CD4-positive, alpha-beta T cell treated with Interleukin-4 for 1 hour (primary cell): ENCODE measurements at places on chromosomes 4 and X.
A peak's percentile ranks its signal among the peaks of the same experiment; 100 is the strongest.

- DNase-seq = no peak
Observed at GRCh38 chr4:57401586-57401985, 291.4 kb upstream of the IGFBP7 start.

DNA sequence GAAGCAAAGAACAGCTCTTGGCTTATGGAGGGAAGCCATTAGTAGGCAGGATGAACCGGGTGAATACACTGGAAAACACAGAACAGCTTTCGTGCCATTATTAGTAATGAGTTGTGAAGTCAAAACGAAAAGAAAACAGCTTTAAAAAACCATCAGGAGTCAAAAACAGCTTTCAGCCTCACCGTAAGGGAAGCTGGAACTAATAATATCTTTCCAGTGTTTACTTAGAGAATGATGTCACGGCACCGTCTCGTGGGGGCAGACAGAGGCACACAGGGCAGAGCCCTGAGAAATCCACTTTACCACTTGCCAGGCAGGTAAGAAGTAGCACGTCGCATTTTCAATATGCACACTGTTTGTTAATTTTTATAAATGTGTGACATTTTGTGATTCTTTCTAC is 37.9 kb upstream of the HMX1 start:
- no peak for DNase-seq

GRCh38 chr4:140706665-140707064 is 49.5 kb downstream of the TBC1D9 start:
- no peak for DNase-seq

- no peak for DNase-seq
Observed at GRCh38 chrX:23554304-23554703, 113.0 kb upstream of the PRDX4 start.

- no peak for DNase-seq
Observed at GRCh38 chrX:65610481-65610880, 57.0 kb upstream of the MSN start.

- DNase-seq = no peak
Observed at GRCh38 chrX:103405009-103405333, 28.6 kb downstream of the BEX3 start.

DNA sequence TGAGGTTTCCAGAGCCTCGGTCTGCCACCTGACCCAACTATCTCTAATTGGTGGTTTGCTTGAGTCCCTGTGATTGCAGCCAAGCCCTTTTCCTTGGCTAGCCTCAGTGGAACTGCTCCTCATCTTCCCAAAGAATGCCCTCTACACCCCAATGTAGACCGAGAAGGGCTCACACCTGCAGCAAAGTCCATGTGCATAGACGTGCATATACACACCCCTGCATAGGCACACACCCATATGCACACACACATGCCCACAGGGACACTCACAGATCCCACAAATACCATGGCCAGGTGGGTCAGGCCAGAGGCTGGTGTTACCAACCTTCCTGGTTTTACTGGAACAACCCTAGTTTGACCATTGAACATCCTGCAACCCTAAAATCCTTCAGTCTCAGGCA is 332 bp downstream of the AWAT2 start:
- no peak for DNase-seq

DNA sequence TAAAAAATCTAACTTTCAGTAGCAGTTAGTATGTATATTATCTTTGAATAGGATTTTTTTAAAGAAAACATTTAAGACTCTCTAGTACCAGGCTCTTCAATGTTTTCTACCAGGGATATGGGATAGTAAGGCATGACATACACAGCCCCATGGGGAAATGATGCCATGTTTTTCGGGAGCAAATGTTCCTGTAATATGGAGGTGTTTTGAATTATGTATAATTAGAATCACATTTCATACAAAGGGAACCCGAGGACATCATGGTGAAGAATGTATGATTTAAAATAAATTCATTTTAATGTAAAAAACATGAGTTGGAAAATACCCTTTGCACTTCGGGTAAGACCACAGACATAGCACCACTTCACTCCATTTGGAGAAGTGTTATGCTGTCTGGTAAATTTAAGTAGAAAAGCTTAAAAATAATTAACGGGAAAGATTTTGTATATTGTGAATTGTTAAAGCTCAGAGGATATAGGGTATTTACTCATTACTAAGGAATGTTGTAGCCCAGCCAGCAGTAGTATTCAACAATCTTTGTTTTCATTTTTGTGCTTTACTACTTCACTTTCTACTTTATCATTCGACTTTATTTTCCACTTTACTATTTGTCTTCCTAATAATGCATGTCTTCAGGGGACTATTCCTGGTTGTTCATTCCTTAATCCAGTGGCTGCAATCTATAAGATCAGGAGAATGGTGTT is 2050.7 kb downstream of the ARAP2 start:
- no peak for DNase-seq

DNA sequence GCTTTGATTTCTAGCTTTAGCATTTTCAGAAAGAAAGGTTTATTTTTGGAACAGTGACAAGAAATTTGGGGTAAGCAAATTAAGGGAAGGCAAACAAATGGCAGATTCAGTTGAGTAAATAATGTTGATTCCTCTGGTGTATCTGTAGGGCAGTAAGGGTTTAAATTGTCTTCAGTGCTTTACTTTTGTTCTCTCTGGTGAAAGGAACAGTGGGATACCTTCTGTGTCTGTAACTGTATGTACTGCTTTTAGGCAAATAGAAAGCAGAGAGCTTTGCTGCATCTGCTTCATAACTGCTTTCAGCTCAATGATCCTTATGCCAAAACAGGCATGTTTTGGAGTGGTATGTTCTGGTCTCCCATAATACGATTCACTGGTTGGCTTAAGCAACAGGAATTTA is 932.1 kb upstream of the SLIT2 start:
- DNase-seq = no peak

DNA sequence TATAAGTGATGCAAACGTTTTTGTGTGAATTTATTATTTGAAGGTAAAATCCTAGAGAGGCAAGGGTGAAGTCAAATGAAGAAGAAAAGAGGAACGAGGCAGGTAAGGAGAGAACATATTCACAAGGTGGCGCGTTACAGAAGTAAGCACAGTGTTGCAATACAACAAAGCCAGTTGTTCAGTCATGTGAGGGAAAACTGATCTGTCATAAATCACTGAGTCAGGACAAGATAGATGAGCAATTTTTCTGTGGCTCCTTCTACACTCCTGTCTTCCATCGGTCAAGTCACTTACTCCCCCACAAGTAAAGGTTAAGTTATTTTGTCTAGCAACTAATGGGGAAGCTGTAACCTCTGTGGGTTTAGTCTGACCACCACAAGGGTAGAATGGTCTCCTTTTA is 203.0 kb upstream of the GK2 start:
- DNase-seq = no peak

- DNase-seq = peak; percentile 11
Observed at GRCh38 chrX:27336466-27337091, 126.6 kb downstream of the PPP4R3C start.

- DNase-seq = peak; percentile 47
Observed at GRCh38 chrX:66731398-66731797, 92.5 kb upstream of the EDA2R start.

DNA sequence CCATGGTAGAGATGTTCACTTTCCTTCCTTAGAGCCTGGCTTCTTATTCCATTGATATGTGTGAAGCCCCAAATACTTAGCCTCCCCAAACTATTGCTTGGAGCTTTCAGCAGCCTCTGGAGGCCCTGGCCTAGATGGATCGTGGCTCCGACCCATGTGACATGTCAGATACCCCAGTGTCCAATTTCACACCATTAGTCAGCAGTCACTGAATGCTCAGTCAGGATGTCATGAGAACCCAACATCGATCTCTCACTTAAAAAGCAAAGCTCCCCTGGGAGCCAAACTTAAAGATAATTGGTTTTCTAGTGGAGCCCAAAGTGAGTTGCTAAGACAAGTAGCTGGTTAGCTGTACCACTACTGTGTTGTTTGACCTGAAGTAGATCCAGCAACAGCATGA is 41.6 kb upstream of the IGSF1 start:
- DNase-seq = no peak

DNA sequence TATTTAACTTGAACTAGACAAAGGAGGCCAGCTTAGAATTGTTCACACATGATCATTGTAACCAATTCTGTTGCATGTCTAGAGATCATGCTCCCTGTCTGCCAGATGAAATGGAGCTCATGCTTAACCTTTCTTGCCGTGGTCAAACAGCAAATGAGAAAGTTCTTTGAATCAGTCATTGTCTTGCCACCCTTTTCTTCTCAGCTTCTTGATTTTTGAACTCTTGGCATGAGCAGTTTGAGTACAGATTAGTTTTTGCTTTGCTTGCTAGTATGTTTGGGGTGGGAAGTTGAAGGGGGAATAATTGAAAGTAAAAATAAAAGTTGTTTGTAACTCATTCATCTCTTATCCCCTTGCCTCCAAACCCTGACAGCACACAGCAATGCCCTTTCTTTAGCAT is 4.7 kb downstream of the MTM1 start:
- DNase-seq = no peak

GRCh38 chr4:42151568-42152506 is 618 bp downstream of the BEND4 start:
- peak; percentile 78 for DNase-seq

- DNase-seq = peak; percentile 74
Observed at GRCh38 chrX:154804957-154805695, at the start of gene MPP1. Gene MPP1, minus strand, starts transcription at chrX:154805485. Its CDS starts 112 bp downstream, at chrX:154805373.

- DNase-seq = no peak
Observed at GRCh38 chrX:13153796-13154195, 109.4 kb upstream of the FAM9C start.

- no peak for DNase-seq
Observed at GRCh38 chrX:77293331-77293995, 153.7 kb upstream of the FGF16 start.

DNA sequence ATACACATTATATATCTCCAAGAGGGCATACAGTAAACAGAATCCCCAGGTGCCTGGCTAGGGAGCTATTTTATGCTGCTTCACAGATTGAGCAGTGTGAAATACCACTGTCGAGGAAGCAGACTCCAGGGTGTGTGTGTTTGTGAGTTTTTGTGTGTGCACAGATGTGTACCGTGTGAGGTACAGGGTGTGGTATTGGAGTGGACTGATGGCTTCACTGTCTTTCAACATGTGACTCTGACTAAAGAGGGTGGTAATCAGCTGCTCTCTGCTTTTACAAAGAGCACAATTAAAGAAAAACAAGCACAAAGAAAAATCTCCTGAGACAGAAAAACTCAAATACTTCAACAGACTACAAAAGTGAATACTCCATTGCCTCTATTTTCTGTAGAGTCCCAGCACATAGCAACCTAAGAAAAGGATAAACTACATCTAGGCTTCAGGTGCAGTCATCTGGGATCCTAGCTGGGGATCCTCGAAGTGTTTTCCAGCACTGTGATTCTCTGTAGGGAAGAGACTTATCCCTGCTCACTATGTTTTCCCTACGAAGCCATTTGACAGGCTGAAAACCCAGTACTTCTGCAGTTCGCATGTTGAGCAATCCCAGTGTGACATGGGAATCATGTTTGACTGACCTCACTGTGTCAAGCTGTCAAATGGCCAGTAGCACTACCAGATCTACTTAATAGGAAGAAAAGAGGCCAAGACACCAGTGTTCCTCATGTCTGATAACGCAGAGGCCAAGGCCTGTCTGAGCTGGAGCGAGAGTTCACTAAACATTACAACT is 100.3 kb downstream of the CDS1 start:
- DNase-seq = no peak
